Dermis microvascular lymphatic vessel endothelial cell (primary cell): ENCODE measurements at places on chromosomes 1 and 21.

GRCh38 chr1:156480016-156480370 is 20.6 kb downstream of the MEF2D start:
- no peak for DNase-seq

DNA sequence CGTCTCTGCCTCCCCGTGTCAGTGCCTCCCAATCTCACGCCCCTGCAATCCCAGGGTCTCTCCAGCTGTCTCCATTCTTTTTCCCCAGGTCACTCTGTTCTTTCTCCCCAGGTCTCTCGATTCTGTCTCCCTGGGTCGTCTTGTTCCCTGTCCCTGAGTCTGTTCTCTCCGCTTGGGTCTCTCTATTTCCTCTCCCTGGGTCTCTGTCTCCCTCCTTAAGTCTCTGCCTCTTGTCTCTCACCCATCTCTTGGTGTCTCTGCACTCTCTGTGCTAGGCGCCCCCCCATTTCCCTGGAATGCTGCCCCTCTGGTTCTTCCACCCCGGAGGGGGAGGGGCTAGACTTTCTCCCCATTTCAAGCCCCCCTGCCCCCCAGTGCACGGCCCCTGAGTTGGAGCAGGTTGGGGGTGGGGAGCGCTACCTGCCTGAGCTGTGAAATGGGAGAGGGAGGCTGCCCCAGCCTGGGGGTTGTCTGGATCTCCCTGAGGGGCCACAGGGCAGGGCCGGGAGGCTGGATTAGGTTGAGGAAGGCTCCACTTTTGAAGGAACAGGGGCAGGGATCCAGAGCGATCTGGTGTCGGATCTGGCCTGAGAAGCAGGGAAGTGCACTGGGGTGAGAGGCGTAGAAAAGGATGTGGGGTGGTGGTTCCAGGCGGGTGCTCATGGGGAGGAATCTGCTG is 1.4 kb downstream of the PTPRF start:
- no peak for DNase-seq

- DNase-seq, result no peak
These were observed 2.3 kb downstream of the MX1 start for GRCh38 chr21:41428311-41428710.

DNA sequence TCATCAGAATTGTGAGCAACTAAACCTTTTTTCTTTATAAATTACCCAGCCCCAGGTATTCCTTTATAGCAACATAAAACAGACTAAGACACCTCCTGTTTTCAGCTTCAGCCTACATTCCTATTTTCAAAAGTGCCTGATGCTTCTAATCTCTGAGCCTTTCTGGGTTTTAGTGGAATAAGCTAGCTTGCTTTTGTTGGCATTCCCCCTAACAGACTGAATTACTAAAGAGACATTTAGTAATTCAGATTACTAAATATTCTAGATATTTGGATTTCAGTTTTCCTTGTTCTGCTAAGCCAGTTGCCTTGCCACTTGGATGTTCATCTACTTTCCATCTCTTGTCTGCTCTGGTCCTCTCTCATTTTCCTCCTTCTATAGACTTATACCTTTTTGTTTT is 10.5 kb upstream of the GNG12 start:
- no peak for DNase-seq

- no peak for DNase-seq
These were observed 35.5 kb upstream of the RUNX3 start for GRCh38 chr1:24965571-24965930.

DNA sequence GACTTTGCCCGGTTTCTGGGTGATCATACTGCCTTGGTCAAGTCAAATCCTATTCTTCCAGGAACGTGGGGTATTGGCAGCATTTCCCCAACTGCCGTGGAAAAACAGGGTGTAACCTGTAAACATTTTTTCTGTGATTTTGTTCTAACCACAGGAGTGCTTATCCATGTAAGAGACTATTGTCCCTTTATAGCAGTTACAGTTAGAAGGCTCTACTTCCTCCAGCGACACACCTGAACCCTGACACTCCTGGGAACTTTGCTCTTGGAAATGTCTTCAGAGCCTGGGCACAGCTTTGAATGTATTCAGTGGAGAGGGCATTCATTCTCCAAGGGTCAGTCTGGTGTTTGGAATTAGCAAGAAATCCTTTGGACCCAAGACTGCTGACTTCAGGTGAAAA is 26.4 kb upstream of the ARHGEF10L start:
- no peak for DNase-seq

DNA sequence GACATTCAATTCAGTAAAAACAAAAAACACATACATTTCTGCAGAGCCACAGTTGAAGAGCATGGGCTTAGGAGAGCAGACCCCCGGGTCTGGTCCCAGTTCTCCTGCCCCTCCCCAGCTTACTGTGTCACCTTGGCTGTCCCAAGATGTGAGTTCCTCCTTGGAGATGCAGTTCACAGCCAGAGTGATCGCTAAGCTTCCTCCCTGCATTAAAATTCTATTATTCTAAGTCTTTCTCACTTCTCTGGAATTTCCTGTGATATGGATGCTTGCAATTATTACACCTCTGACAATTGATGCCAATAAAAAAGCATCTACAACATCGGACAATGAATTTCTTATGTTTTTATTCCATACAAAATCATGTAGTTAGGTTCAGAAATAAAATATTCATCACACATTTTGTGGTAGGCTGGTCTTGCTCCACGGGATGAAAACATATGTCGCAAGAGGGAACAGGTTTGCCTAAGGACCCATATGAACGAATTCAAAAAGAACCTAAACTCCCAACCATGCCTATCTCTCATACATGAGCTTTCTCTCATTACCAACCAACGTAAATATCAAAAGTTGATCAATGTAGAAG is 328.5 kb upstream of the RUNX1 start:
- DNase-seq, result peak; percentile 51

DNA sequence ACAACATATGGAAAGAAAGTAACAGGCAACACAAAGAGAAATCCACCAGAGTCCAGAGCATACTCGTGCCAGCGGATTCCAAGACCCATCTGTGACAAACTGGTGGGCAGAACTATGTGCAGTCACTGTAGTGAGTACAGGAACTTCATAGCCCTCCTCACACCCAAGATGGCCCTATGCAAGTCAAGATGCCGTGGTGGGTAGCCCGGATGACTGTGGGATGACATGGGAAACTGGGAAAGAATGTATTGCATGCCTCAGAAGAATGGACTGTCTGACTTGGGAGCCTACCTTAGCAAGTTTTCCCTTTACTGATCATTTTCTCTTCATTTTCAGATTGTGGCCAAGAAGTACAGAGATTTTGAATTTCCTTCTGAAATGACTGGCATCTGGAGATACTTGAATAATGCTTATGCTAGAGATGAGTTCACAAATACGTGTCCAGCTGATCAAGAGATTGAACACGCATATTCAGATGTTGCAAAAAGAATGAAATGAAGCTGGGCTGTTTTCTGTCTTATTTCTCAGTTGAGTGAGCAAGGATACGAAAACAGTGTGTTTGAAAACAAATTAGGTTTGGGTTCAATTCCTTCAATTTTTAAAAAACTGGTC is 47.3 kb downstream of the CLIC6 start:
- no peak for DNase-seq

DNA sequence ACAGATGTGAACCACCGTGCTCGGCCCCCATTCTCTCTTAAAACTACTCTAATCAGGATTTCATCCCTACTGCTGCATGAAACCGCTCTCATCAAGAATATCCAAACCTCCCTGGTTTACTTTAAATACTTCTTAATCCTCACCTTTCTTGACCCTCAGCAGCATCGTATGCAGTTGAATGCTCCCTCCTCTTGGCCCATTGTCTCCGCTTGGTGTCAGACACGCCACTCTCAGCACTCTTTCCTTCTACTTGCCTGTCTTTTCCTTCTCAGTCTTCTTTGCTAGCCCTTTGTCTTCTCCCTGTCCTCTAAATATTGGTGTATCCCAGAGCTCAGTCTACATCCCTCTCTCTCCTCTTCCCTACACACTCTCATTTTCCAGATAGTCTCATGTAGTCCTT is 314.9 kb downstream of the MRPL39 start:
- DNase-seq, result no peak

DNA sequence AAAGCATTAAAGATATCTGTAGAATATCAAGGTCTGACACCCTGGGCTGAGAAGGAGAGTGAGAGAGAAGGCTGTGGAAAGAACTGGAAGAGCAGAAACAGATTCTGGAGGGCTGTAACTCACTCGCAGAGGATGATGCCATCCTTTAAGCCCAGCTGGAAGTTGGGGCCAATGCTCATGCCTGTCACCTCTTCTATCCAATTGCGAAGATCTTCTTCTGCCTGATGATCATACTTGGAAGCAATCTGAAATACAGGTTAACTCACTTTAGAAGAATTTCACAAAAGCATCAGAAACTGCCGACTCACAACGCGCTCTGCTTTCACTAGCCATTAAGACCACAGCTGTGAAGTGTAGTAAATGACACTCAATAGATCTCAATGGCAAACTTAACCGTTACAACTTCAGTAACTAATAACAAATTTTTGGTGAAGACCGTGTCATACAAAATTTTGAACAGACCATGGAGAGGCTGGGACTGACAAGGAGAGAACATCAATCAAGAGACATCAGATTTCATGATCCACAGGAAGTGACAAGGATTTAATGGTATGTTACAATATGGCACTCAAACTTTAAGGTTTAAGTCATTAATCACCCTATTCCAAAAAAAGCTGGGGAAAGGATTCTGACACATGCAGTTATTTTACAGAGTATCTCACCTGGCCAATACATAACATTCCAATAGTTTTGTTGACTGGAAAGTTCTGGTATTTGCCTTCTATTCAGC is 23.5 kb downstream of the CNN3 start:
- no peak for DNase-seq

DNA sequence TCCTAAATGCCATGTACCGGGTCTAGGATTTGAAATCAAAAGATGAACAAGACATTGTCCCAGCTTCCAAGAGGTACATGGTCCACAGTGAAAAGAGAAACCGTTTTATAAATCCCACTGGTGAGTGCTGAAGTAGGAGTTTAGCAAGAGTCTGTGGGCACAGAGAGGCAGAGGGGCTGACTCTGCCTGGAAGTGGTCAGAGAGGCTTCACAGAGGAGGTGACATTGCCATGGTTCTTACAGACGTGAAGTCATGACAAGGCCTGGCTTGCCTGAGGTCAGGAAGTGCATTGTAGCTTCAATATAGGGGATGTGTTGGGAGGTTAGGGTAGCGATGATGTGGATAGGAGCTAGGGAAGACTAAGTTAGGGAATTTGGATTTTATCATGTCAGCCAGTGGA is 28.4 kb downstream of the MAPKAPK2 start:
- DNase-seq, result no peak

DNA sequence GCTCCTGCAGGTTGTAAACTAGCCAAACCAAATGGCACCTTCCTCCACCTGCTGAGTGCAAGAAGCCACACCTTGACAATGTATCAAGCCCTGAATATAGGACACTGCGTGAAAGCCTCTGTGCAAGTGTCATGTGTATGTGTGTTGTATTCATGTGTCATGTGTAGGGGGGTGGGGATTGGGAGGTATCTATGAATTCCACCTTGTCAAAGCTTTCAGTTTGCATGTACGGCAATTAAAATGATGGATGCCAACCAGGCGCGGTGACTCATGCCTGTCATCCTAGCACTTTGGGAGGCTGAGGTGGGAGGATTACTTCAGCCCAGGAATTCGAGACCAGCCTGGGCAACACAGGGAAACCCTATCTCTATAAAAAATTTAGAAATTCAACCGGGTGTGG is 19.8 kb downstream of the CD34 start:
- no peak for DNase-seq

GRCh38 chr1:197042676-197043341 is 24.3 kb downstream of the F13B start:
- no peak for DNase-seq

DNA sequence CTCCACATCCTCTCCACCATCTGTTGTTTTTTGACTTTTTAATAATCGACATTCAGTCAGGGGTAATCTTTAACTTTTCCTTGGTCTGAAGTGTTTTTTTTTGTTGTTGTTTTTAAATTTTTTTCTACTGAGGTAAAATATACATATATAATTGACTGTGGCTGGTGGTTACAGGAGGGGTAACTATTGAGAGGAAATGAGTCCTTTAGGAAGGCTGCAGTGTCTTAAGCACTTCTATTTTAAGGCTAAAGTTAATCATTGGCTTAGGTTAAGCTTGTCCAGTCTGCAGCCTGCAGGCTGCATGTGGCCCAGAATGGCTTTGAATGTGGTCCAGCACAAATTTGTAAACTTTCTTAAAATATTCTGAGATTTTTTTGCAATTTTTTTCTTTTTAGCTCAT is 172.5 kb downstream of the CTH start:
- DNase-seq, result no peak

GRCh38 chr1:33015216-33015615 is 21.5 kb downstream of the AK2 start:
- DNase-seq, result no peak

DNA sequence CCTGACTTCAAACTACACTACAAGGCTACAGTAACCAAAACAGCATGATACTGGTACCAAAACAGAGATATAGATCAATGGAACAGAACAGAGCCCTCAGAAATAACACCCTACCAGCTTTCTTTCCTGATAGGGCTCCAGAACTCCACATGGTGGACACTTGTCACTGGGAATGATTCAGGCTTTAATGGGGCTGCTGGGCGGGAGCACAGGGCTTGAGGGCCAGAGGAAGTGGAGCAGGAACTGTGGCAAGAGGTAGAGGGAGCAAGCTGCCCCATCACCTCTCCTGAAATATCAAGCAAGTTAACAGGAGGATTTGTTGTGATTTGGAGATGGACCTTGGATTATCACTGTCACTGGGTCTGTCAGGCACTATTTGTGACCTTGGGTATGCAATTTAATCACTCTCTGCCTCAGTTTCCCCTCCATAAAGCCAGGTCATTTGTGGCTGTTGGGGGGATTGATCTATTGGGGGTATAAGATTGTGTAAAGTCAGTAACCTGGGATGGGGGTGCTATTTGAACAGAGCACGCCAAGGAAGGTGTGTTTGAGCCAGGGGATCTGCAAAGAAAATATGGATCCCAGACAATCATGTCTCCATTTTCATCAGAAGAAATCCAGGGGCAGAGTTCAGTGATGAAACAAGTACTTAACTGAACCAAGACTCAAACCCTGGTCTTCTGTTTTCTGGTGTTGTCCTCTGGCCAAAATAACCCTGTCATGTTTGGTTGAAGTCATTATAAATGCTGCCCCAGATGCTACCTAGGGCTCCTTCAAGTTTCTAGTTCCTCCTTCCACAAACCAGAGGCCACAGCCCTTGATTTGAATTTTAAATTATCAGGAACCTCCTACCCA is 25.2 kb downstream of the ETS2 start:
- DNase-seq, result no peak

DNA sequence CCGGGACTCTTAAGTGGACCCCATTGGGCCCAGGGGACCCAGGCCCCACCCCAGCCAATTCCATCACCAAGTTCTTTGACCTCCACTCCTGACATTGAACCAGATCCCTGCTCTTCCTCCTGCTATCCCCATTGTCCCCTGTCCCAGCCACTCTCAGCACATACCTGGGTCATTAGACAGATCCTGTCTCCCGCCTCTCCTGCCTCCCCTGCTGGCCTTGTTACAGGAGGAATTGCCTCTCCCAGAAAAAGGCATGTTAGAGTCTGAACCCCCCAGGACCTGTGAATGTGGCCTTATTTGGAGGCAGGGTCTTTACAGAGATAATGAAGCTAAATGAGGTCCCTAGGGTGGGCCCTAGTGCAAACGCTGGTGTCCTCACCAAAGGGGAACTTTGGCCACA is 301.9 kb downstream of the NPHP4 start:
- DNase-seq, result no peak

GRCh38 chr1:92030656-92031107 is 897 bp downstream of the EPHX4 start:
- peak; percentile 77 for DNase-seq

- peak; percentile 64 for DNase-seq
These were observed 11.6 kb upstream of the CD34 start for GRCh38 chr1:207922554-207922953.
